ENCODE measurements at places on chromosomes 5 and 9.

DNA sequence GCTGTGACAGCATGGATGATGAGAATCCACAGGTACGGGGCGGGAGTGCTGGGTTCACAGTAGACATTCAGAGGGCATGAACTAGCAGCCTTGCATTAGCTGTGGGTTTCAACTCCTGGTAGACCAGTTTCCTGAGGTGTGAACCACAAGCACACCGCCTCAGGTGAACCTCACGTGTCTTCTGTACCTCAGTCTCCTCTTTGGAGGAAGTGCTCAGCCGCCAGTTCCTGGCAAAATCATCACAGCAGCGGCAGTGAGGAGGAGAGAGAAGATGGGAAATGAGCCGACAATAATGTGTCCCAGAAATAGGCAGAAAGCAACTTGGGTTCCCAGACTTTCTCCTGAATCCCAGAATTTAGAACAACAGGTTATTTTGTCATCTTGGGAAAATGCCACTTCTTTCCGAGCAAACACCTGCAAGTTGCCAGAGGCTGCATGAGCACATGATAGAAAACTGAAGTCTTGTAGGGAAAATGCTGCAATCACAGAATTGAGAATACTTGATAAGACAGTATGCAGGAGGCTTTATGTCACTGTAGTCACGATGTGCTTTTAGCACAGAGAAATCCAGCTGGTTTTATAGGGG is 258.5 kb downstream of the AOPEP start:
- no peak for DNase-seq

GRCh38 chr5:39328731-39329130 is 35.6 kb downstream of the C9 start:
- no peak for DNase-seq

DNA sequence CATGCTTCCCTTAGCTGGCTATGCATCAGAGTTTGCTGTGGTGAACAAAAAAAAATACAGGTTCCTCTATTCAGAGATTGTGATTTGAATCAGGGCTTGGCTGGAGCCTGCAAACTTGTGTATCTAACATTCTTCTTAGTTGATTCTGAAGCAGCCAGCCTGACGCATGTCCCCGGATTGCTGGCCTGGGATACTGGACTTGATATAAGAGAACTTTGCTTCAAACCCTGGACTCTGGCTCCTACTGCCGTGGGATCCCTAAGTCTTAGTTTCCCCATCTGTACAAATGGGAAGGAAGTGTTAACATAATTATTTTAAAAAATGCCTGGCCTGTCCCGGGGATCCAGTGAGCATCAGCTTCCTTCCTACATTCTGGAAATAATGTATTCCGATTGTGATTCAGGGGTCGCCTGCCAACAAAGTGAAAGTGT is 292.8 kb downstream of the ARHGEF28 start:
- DNase-seq, result no peak

GRCh38 chr9:91425271-91425670 is 1.6 kb upstream of the NFIL3 start:
- DNase-seq, result peak; percentile 53

DNA sequence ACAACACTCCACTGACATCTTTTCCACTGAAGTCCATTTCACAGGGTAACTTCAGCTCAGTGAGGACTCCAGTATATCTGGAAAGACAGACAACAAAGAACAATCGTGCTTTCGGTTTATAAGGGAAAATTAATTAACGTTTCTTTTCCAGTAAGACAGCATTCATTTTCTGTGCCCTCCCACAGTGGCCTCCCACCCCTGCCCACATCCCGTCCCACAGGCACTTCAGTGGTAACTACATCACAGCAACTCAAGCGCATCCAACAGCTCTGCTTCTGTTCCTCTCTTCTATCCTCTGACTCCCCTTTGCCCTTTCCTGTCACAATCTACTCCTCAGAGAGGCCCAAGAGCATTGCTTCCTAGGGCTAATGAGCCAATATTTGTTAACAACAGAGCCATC is 40.3 kb downstream of the GLDC start:
- peak; percentile 20 for DNase-seq

- DNase-seq, result no peak
Observed at GRCh38 chr9:135065804-135066203, 21.7 kb upstream of the OLFM1 start.

- DNase-seq, result peak; percentile 10
Observed at GRCh38 chr9:114777821-114778609, 27.8 kb downstream of the TNFSF15 start.

GRCh38 chr5:89436464-89436863 is 553.5 kb upstream of the MEF2C start:
- DNase-seq, result no peak

DNA sequence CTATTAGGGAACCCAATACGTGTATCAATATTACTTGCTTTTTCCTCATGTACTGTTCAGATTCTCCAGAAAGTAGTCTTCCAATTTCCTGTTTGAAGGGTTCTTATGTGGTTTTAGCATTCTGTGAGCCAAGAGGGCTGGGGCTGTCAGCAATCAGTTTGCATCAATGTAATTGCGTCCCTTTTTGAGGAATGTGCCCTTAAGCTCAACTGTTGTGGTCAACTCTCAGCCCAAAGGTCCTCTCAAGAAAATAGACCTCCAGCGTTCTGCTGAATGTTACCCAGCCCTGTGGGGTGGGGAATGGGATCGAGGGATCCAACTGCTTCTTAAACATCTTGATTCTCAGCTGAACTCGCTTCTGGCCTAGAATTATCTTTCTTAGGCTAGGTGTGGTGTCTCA is 43.8 kb upstream of the CDK20 start:
- DNase-seq, result no peak

DNA sequence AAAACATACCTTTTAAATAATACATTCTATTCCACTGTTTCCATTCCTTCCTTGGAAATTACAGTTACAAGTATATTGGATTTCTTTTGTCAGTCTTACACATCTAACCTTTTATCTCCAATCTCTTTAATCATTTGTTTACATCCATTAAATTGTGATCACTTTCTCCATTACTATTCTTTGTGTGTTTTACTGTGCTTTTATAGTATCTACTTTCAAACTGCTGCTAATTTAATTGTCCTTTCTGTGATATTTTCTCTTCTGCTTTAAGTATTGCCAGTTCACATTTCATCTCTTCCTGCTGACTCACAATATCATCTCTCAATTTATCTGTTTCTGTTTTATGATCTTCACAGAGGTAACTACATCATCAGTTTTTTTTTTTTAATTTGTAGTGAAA is 39.6 kb downstream of the AGTPBP1 start:
- no peak for DNase-seq

- DNase-seq, result no peak
Observed at GRCh38 chr5:65928322-65928752, 2.0 kb downstream of the ERBIN start.

DNA sequence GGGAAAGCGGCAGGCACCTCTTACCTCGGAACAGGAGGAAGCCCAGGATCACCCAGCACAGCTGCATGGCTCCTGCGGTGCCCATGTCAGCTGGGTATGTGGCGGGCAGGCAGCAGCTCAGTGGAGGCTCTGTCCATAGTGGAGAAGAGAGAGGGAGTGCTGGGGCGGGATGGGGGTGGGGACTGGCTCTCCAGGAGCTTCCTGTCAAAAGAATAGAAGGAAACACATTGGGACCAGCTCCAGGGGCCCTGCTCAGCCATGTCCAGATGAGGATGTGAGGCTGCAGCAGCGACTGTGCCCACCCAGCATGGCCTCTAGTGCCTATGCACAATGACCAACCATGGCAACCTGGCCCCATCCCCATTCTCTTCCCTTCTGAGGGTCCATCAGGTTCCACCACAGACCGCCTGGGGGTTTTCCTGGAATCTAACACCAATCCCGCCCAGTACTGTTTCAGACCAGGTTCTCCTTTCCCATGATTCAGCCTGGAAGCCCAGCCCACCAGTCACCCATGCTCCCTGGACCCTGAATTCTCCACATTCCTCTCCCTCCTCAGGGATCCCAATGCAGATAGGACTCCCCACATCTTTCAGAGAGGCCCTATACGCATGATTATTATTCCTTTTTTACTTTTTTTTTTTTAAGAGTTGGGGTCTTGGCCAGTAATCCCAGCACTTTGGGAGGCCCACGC is at the start of gene ECSCR:
TSS of gene ECSCR (minus strand) at position 158 of the 691 bp plus-strand sequence. CDS start at position 85, 73 bp downstream.
- DNase-seq, result no peak

DNA sequence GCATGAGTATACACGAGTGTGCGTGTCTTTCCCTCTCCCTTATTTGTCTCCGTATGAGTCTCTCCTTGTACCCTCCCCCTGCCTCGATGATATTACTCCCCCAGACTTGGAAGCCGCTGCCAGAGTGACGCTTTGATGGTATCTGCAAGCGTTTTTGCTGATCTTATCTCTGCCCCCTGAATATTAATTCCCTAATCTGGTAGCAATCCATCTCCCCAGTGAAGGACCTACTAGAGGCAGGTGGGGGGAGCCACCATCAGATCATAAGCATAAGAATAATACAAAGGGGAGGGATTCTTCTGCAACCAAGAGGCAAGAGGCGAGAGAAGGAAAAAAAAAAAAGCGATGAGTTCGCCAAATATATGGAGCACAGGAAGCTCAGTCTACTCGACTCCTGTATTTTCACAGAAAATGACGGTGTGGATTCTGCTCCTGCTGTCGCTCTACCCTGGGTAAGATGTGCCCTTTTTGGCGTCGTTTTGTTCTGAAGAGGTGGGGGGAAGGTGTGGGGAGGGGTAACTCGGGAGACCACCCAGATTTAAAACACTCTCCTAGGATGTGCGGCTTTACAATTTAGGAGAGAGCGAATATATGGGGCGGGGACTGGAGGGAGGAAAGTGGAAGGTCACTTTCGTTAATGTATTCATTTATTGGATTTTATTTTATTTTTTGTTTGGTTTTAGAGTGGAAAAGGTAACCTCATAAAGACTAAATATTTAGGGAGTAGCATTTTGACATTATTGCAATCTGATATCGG is at the start of gene GABRG2:
TSS of gene GABRG2 (plus strand) at position 119 of the 757 bp plus-strand sequence. CDS start at position 346, 227 bp downstream.
- no peak for DNase-seq

DNA sequence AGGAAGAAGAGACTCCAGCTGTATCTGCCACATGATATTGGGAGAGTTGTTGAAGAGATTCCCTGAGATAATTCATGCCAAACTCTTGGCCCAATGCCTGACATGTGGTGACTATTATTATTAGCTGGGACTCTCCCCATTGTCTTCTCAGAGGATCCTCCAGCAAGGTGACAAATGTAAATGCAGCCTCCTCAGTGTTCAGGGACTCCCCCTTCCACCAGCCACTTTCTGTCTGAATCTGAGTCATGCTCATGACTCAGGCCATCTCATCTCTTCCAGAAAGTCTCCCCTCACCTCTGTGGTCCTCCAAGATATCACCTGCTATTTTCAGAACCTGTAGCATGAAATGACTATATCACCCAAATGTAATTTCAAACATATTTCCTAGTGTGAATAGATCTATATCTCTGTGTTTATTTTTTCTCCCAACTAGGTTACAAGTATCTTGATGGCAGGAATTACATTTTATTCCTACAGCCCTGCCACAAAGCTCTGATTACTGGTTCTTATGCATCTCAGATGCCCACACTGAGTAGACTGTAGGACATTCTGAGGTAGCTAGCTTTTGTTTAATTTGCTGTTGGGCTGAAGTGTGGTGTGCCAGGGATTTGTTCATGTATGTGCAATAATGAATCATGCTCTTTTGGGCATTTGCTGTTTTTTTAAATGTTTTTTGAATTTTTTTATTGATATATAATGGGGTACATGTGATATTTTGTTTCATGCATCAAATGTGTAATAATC is 126.6 kb upstream of the IL12B start:
- peak; percentile 93 for DNase-seq

DNA sequence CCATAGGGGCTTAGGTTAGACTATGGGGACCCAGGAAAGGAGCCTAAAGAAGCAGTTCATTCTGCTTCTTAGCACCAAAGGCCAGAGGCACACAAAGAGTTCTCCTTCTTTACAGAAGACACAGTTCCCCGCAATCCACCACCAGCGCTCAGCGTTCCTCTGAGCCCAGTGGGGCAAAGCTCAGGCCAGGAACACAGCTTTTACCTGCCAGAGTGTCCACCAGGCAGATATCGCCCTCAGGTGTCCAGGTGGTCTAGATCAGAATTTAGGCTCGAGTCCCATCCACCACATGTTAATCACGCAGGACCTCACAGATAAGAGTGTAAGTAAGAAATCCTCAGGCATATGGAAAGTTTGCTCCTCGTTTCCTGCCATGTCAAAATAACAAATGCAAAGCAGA is 53.0 kb downstream of the UBE2QL1 start:
- no peak for DNase-seq

- DNase-seq, result no peak
Observed at GRCh38 chr5:127820910-127821553, 117.8 kb downstream of the CCDC192 start.

DNA sequence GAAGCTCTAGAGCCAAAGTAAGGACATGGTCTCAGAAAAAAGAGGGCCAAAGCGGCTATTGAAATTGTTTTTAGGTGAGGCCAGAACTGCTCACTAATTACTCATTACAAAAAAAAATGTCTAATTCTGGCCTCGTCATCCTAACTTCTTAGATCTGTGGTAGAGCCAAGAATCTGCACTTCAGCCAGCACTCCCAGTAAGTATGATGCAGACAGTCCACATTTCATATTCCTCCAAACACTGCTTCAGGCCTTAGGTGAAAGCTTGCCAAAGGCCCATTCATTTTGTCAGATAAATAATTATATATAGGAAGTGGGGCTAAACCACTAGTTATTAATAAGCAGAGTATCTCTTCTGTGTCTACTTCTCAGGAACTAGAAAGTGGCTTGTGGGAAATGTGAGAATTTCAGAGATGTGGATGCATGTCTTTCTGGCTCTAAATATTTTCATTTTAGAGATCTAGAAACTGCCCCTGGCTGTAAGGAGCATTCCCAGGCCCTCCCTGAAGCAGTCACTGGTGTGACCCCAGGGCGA is 554.0 kb downstream of the TLE4 start:
- DNase-seq, result no peak

GRCh38 chr5:68922172-68922987 is 171.4 kb upstream of the SLC30A5 start:
- no peak for DNase-seq

- DNase-seq, result peak; percentile 48
Observed at GRCh38 chr5:132389585-132390286, 20.2 kb downstream of the SLC22A5 start.

DNA sequence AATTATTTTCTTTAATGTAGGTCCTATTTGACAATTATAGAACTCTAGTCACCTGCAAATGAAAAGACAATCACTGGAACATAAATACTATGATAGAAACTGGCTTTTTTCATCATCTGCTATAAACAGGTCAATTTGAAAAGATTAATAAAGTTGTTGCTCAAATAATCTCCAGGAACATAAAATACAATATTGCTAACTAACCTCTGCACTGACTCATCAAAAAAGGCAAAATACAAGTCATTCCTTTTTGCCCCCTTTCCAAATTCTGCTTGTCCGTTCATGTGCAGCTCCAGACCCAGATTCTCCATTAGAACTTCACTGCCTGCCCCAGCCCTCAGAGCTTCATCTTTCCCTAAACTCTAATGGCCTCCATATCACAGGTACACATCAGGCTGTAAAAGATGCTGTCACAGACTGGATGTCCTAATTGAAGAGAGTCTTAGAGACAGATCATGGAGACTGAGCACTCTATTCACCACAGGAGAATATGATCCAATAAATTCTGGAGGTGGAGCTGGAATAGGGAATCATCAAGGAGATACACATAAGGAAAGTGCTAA is 1.6 kb downstream of the DCTN4 start:
- DNase-seq, result no peak

DNA sequence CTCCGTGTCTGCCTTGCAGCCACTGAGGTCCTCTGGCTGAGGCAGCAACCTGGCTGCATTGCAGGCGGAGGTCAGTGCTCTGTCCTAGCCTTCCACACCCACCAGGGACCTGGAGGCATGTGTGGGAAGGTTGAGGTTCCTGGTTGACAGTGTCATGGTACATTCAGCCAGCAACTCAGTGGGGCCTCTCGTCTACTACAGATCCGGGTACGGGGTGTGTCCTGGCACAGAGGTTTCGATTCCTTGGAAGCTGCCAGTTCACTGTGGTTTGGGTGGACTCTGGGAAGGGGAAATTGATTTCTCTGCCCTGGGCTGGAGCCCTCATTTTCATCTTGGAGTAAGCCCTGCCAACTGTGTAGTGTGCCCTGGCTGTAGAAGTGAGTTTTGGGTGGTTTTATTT is 45.1 kb downstream of the PDE8B start:
- DNase-seq, result no peak
